Ecto neural progenitor cell (in vitro differentiated cells): ENCODE measurements at places on chromosomes 16 and 17.
A peak's percentile ranks its signal among the peaks of the same experiment; 100 is the strongest.

GRCh38 chr17:13024526-13025257 lies 6.9 kb upstream of the ELAC2 start:
- peak; percentile 90 for DNase-seq

- no peak for DNase-seq
Observed at GRCh38 chr16:70588565-70588964, 57.8 kb upstream of the IL34 start.

- no peak for DNase-seq
Observed at GRCh38 chr17:38733282-38733981, 3.3 kb downstream of the CISD3 start.

DNA sequence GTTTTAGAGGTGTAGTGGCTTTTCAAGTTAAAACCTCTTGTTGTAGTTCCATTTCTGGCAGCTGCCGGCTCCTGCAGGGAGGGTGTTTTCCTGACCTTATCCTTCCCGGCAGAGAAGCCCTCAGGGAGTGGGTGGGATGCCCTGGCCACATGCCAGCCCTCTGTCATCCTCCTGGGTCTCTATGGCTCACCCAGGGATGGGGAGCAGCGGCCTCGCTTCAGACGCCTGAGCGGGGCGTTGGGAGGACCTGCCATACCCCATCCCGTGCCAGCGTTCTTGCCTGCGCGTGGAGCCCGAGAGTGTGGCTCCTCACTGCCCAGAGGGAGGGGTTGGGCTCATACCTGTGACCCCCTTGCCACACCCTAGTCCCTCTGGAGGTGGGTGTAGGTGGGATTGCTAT lies 11.9 kb downstream of the KCNJ12 start:
- no peak for DNase-seq

DNA sequence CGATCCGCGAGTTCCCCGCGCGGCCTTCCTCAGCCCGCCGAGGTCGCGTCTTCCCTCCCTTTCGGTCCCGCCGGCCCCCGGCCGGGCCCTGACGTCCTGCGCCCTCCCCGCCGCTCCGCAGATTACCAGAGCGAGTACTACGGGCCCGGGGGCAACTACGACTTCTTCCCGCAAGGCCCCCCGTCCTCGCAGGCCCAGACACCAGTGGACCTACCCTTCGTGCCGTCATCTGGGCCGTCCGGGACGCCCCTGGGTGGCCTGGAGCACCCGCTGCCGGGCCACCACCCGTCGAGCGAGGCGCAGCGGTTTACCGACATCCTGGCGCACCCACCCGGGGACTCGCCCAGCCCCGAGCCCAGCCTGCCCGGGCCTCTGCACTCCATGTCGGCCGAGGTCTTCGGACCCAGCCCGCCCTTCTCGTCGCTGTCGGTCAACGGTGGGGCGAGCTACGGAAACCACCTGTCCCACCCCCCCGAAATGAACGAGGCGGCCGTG lies 5.4 kb downstream of the LHX1 start:
- DNase-seq, result peak; percentile 65

- DNase-seq, result no peak
Observed at GRCh38 chr16:31128711-31129567, 6.6 kb downstream of the PRSS8 start.

GRCh38 chr17:52106638-52107261 lies 51.8 kb downstream of the CA10 start:
- DNase-seq, result no peak

- DNase-seq, result no peak
Observed at GRCh38 chr17:596287-596686, 118.4 kb downstream of the VPS53 start.

DNA sequence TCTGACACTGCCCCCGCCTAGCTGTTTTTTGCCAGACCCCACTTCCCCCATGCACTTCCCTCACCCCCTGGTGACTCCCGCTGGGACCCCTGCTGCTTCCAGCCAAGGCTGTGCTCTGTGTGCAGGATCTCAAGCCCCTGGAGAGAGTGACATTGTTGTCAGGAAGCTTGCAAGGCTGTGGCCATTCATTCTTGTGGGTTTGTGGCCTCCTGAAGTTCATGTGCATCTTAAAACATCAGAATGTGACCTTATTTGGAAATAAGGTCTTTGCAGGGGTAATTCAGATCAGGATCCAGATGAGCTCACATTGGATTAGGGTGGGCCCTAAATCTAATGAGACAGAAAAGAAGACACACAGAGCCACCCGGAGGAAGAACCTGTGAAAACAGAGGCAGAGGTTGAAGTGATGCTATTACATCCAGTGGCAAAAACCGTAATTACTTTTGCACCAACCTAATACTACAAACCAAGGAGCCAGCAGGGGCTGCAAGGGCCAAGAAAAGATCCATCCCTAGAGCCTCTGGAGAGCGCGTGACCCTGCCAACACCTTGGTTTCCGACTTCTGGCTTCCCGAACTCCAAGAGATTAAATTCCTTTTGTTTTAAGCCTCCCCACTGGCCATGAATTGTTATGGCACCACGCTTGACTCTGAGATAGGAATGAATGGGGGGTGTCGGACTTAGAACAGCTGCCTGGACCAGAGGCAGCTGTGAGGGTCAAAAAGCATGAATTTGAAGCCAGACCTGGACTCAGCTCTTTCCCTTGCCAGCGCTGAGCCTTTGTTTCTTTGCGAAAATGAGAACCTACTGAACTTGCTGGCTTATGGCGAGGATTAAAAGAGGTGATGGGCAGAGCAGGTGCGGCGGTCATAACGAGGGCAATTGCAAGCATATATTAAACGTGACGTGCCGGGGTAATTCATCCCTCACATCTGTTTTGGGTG lies 75.5 kb downstream of the BMERB1 start:
- DNase-seq, result no peak

DNA sequence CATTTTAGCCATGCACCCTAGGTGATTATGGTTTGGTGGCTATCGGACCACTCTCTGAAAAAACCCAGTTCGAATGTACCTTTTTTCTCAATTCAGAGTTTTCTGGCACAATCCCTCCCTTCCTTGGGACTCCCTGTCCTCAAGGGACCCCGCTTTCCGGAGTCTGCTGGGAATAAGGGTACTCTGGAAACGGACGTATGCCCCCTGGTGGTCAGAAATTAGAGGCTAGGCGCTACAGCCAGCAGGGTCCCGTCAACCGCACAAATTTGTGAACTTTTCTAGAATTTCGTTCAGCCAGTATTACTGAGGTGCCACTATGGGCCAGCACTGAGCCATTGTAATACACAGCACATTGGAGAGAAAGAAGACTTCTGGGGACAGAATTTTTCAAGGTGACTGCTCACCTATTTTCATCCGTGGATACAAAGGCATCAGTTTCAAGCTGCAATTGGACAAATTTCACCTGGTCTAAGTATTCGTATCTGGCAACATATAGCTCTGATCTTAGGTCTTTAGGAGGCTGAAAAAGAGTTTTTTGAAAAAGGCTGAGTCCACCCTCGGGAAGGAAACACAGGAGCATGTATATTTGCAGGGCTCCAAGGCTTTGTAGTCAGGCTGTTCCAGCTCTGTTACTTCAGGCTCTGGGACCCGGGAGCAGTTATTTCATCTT lies 27.1 kb upstream of the CRYBA1 start:
- DNase-seq, result peak; percentile 91

DNA sequence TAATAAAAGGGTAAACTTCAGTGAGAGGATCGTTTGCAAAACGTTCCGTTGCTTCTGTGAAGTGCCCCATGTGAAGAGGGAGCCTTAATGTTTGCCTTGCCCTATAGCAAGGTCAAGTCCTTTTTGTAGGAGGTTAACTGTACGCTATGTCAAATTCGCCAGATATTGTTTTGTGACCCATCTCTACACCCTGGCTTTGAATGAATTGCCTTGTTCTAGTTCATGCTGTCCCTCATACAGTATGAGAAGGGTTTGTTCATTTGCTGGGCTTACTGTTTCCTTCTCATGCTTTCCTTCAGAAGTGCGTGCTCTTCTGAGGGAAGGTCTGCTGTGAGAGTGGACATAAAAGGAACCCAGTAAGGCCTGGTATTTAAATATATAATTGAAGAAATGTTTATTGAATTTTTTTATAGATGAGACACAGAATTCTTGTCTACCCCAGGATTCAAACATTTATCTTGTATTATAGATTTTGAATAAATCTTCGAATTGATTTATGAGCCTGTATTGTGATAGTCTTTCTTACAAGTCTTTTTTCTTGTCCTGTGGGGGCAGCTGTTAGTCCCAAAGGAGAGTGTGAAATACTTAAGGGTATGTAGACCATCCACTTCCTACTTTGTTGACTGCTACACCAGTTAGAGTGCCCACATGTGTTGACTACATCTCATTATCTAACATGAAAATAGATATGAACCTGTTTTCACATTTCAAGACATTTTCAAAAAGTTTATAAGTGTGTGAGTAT lies 1.7 kb downstream of the MAP3K3 start:
- no peak for DNase-seq

DNA sequence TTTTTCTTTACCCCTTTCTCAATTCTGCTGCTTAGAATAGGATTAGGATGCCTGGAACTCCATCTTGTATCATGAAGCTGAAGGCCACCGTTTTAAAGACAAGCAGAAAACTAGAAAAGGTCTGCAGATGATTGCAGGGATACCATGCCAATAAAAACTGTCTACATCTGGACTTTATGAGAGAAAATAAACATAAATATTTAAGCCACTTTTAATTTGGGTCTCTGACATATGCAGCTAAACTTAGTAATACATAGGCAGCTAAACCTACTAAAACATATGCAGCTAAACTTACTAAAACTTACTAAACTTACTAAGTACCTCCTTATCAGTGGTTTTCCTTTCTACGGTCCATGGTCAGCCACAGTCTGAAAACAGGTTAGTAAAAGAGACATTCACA lies 48.4 kb downstream of the FBXL20 start:
- no peak for DNase-seq

GRCh38 chr16:4381072-4381934 lies 9.7 kb downstream of the VASN start:
- DNase-seq, result no peak

DNA sequence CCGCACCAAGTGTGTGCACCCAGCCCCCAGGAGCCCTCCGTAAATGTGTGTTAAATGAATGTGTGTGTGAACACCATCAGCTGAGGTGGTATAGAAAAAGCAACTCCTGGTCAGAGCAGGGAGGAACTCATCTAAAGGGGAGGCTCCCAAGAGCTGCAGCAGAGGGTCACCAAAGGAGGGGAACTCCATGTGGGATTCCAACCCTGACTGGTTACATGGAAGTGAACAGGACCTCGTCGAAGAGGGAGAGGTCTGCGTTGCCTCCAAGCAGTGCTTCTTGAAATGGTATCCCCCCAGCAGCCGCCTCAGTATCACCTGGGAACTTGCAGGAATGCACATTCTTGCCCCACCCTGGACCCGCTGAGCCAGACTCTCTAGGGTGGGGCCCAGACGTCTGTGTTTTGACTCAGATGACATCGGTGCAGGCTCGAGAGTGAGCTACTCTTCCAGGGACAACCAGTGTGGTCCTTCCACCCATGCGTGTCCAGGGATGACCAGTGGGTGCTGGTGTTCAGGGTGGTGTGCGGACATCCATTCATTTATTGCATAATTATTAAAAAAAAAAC lies 30.8 kb downstream of the ADCY9 start:
- no peak for DNase-seq

- peak; percentile 78 for DNase-seq
Observed at GRCh38 chr17:76537578-76538280, at the start of gene CYGB. TSS of gene CYGB (minus strand) at chr17:76537709. CDS start at chr17:76537542, 167 bp downstream.

DNA sequence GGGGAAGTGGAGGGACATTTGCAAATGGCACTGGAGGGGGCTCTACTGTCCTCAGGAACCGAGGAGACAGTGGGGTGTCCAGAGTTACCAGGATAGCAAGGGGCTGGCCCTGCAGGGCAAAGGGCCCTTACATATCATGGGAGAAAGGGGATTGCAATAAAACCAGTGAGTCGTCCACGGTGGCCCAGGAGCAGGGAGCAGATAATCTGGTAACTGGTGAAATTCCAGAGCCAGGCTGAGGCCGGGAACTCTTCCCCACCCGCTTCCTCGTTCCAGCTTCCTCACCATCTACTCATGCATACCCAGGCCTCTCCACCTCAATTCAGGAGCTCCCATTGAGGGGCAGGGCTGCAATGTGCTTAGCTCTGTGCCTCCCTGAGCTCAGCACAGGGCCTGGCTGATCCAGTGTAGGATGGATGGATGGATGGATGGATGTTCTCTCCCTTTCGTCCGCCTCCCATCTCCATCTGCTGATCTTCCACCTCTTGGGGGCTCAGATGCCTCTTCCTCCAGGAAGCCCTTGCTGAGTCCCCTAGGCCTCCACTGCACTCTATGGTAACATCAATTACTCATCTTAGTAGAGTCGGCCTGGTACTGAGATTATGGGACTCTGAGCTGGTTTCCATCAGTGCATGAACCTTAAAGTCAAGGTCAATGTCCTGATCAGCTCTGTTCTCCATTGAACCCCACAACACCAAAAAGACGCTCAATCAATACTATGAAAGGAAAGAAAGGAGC lies 41.2 kb upstream of the NDRG4 start:
- no peak for DNase-seq

DNA sequence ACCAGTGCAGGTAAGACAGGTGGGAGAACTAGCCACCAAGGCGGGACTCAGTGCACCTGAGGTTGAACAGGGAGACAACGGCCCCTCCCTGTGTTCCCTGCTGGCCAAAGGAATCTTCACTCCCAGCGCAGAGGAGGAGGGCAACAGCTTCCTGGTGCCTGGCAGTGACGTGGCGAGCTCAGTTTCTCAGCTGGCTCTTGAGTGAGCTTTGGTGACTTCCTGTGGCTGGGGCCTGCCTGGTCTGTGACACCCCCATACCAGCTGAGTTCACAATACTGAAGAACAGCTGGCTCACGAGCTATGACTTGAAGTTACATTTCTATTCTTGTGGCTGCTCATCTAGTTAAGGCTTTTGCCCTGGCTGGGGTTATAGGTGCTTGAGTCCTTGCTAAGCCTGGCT lies 26.1 kb downstream of the WNT9B start:
- DNase-seq, result no peak
